ENCODE measurements at places on chromosomes 4 and X.
A peak's percentile ranks its signal among the peaks of the same experiment; 100 is the strongest.

GRCh38 chr4:140856621-140857062 lies 100.5 kb upstream of the TBC1D9 start:
- peak; percentile 49 for DNase-seq

GRCh38 chr4:119872371-119873016 lies 194.2 kb downstream of the MAD2L1 start:
- no peak for DNase-seq

DNA sequence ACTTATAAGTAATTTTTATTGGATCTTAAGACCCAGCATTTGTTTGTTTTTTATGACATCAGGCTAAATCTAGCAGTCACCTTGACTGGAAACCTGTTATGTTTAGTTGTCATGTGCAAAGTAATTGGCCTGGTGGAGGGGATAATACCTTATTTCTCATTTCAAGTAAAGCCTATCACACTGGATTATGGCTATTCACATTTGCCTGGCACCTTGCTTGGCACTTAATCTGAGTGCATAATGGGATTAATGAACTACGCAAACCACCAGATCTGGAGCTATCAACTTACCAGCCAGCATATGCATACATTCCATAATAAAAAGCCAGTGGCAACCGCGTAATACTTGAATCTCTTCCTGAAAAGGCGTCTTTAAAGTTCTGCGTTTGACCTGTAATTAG lies 23.2 kb downstream of the SLC7A11 start:
- DNase-seq, result no peak

- DNase-seq, result no peak
Measured at GRCh38 chr4:71474731-71475130, 135.9 kb downstream of the SLC4A4 start.

DNA sequence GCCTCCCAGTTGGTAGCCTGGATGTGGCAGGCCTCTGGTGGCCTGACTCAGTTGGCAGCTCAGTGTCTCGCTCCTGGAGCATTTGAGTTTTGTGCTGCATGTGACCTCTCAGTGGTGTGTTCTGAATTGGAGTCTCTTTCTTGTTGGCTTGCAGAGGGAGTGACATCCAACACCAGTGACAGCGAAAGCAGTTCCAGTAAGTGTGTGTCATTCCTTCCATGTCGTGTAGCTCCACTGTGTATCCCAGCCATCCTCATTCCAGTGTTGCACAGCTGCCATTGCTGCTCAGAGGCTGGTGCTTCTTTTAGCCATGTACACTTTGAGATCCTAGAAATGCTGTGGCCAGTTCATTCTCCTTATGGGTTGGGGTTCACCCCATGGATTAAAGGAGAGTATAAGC lies 52.4 kb downstream of the DLG3 start:
- no peak for DNase-seq

- DNase-seq, result no peak
Measured at GRCh38 chr4:30511751-30512150, 208.4 kb upstream of the PCDH7 start.

GRCh38 chr4:122152711-122153226 lies 638 bp downstream of the BLTP1 start:
- DNase-seq, result no peak

- DNase-seq, result peak; percentile 2
Measured at GRCh38 chr4:111937368-111937767, 207.9 kb upstream of the FAM241A start.

- no peak for DNase-seq
Measured at GRCh38 chrX:65685112-65685511, 17.7 kb downstream of the MSN start.

GRCh38 chr4:182339221-182339641 lies 96.0 kb downstream of the TENM3 start:
- DNase-seq, result no peak

- no peak for DNase-seq
Measured at GRCh38 chrX:99242001-99242400, 1168.1 kb downstream of the PCDH19 start.

DNA sequence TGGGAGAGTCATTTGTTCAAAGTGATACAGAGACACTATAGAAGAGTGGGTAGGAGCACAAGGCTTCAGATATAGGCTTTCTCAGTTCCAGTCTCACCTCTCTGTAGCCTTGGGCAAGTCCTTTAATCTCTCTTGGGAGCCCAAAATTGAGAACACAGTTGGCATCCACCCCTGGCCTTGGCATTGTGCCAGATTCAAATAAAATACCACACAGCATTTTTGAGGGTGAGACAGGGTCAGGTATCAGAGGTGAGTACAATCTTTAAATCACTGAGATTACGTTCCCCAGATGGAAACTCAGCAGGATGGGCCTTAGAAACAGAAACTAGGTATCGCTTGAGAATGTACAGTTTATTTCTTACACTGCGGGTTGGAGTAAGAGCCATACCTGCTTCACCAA lies 25.2 kb upstream of the SMIM10L2A start:
- DNase-seq, result no peak

GRCh38 chr4:152536545-152537182 lies 772 bp upstream of the FBXW7 start:
- peak; percentile 17 for DNase-seq

GRCh38 chrX:77961063-77961462 lies 8.4 kb downstream of the PGAM4 start:
- no peak for DNase-seq

DNA sequence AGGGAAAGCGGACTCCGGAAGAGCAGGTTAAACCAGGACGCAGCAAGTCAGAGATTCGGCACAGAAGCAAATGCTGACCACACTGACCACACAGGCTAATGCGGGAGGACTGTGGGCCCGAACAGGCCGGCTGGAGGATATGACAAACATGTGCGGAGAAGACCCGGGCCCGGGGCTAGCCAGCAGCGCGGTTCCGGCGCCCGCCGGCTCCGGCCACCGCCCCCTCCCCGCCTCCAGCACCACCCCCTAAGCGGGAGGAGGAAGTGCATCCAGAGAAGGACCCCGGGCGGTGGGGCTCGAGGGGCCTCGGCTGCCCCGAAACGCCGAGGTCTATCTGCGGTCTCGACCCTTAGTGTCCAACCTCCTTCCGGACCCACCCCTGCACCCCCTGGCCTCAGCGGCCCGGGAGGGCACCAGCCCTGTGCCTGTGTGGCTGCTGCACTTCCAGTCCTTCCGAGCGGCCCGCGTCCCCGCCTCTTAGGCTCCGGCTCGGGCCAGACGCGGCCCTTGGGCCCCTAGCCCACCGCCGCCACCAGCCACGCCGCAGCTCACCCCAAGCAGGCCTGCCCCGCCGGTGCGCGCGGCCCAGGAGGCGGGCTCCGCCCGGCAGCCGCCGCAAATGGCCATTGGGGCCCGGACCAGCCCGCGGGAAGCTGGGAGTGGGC lies 2.1 kb downstream of the ELOVL6 start:
- DNase-seq, result no peak

Measured in NCI-H2171 (cell line).